ENCODE measurements at places on chromosomes 5 and 9.

DNA sequence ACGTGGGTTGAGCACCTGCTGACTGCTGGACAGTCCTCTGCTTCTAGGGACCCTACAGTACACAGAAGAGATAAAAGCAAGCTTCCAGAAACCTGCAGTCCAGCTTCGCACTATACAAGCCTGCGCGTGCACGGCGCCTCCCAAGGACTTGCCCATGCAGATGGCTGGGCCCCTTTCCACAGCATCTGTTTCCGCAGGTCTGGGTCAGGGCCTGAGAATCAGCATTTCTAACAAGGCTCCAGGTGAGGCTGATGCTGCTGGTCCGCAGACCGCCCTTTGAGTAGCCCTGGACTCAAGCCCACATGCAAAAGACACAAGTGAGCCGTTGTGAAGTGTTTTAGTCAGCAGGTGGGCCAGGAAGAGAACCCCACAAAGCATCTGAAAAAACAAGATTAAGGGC is 133.1 kb downstream of the HSD17B3 start:
- no peak for DNase-seq
- no peaks in the 10 kb centered on the region for H3K4me1 ChIP-seq
- H3K27ac ChIP-seq = no peak overlapping the region
- no peaks in the 10 kb centered on the region for H3K27me3 ChIP-seq

DNA sequence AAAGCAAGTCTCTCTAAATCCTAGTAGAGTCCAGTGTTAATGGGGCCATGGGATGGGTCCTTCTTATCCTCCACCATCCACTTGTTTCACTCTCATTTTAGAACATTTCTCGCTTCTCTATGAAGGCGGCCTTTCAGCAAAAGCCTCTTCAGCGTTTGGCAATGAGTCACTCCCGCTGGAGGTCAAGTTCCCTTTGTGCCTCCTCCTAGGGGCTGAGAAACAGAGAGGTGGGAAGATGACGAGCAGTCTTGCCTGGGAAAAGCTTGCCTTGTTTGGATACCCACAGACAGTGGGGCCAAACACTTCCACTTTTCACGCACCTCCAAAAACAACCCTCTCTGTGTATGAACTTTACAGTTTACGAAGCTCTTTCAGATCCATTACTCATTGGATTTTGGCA is 168.8 kb downstream of the GABBR2 start:
- no peak overlapping the region for H3K4me3 ChIP-seq
- DNase-seq = no peak
- H3K36me3 ChIP-seq = no peaks in the 10 kb centered on the region
- H3K4me1 ChIP-seq = no peaks in the 10 kb centered on the region
- no peaks in the 10 kb centered on the region for H3K27me3 ChIP-seq
- H3K27ac ChIP-seq = no peak overlapping the region

DNA sequence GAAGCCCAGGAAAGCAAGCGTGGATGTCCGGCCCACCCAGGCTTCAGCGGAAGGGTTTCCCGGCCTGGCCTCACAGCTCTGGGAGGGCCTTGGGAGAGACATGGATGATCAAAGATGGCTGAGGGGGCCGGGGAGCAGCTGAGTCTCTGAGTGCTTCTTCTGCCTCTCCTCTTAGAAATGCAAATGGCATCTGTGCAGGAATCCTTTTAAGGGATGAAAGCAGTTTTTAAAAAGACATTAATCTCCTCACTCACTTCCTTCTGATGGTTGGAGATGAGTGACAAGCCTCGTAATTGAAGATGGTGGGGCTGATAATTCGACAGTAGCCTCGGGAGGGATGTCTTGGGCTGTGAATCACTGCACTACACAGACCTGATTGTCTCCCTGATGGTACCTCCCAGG is 24.3 kb upstream of the PITX1 start:
- DNase-seq = no peak
- H3K36me3 ChIP-seq = no peaks in the 10 kb centered on the region
- peaks cover 8% of the 10 kb centered on the region for H3K4me1 ChIP-seq
- H3K27me3 ChIP-seq = no peaks in the 10 kb centered on the region
- H3K27ac ChIP-seq = no peak overlapping the region

GRCh38 chr5:77356740-77357139 is 135.4 kb downstream of the WDR41 start:
- no peak overlapping the region for H3K4me3 ChIP-seq
- no peaks in the 10 kb centered on the region for H3K36me3 ChIP-seq
- no peaks in the 10 kb centered on the region for H3K27me3 ChIP-seq
- no peak overlapping the region for H3K27ac ChIP-seq

- H3K27ac ChIP-seq = no peak overlapping the region
- no peaks in the 10 kb centered on the region for H3K27me3 ChIP-seq
- no peaks in the 10 kb centered on the region for H3K4me1 ChIP-seq
Observed at GRCh38 chr5:58444805-58445204, 15.1 kb downstream of the PLK2 start.

GRCh38 chr5:31663519-31663918 is 24.6 kb downstream of the PDZD2 start:
- no peaks in the 10 kb centered on the region for H3K36me3 ChIP-seq
- H3K4me3 ChIP-seq = no peak overlapping the region
- DNase-seq = peak; percentile 14
- H3K4me1 ChIP-seq = no peaks in the 10 kb centered on the region
- H3K27ac ChIP-seq = no peak overlapping the region
